OCI-LY7 (cell line): ENCODE measurements at places on chromosomes 6 and 20.

DNA sequence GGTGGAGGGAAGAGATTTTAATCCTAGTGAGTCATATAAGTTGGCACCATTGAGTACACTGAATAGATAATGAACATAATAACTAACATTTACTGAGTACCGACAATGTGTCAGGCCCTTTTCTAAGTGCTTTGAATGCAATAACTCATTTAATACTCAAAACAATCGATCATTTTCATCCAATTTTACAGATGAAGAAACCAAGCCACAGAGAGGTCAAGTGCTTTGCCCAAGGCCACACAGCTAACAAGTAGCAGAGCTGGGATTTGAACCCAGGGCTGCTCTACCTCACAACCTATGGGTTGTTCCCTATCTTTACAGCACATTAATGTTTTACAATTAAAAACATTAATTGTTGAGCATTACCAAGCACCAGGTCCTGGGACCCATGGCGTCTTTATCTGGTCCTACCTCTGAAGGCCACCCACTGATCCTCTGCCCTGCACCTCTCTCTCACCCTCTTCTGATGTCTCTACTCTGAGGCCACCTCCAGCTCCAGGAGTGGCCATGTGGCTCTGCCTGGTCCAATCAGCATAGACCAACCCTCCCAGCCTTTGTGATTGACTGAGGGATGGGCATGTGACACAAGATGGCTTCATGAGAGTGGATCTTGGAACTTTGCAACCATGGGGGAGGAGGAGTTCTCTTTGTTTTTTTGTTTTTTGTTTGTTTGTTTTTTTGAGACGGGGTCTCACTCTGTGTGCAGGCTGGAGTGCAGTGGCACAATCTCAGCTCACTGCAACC, 83.9 kb downstream of the KCNB1 start:
- no peak for DNase-seq

GRCh38 chr6:157847846-157848245, 24.8 kb downstream of the SNX9 start:
- DNase-seq: no peak

DNA sequence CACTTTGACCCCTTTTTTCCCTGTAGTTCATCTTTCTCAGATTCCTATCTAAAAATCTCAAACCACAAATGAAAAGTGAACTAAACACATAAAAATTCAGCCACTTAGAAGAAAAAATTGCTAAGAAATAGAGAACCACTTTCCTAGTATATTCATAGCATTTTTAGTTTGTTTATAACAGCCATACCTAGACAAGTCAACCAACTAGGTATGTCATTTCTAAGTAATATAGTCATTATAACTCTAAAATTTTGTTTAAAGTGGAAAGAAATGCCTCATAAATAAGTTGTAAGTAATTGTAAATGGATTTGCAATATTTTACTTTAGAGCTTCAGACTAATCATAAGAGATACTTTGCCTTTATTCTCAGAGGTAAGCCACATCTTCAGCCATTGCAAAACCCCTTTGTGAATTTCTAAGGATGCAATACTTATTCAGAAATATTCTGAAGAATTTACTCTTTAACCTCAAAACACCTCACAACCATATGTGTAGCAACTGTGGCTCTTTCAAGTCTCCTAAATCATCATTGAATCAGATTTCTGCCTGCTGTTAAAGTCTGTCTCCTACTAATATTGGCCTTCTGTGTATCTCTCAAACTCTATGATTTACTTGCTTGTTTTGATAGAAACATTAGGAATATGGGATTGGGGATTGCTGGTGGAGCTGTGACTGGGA, 6.9 kb upstream of the SUMO4 start:
- no peak for DNase-seq

- DNase-seq: no peak
These were observed 80.0 kb downstream of the CENPW start for GRCh38 chr6:126419901-126420300.

GRCh38 chr6:72748759-72749158, 126.9 kb downstream of the KCNQ5 start:
- no peak for DNase-seq

- DNase-seq: no peak
These were observed 50.5 kb downstream of the SAMD5 start for GRCh38 chr6:147559006-147559405.

- no peak for DNase-seq
These were observed 118.8 kb downstream of the CDH4 start for GRCh38 chr20:61370841-61371303.

DNA sequence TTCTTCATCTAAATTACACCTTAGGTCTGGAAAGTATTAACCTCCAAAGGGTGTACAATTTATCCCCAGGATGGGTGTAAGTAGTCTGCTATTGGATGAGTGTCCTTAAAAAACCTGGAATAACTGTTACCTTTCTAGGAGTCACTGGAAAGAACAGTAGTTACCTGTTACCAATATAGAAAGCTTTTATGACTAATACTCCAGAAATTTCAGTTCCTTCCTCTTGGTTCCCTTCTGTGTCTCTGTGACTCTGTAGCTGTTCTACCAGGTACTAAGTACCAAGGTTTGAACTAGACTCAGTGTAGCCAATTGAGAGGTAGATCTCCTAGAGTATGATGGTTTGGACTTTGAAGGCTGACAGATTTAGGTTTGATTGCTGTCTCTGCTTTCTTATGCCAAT, 47.0 kb upstream of the TBX18 start:
- no peak for DNase-seq

- peak; percentile 4 for DNase-seq
These were observed 654.2 kb upstream of the MAP3K7 start for GRCh38 chr6:91240878-91241603.

DNA sequence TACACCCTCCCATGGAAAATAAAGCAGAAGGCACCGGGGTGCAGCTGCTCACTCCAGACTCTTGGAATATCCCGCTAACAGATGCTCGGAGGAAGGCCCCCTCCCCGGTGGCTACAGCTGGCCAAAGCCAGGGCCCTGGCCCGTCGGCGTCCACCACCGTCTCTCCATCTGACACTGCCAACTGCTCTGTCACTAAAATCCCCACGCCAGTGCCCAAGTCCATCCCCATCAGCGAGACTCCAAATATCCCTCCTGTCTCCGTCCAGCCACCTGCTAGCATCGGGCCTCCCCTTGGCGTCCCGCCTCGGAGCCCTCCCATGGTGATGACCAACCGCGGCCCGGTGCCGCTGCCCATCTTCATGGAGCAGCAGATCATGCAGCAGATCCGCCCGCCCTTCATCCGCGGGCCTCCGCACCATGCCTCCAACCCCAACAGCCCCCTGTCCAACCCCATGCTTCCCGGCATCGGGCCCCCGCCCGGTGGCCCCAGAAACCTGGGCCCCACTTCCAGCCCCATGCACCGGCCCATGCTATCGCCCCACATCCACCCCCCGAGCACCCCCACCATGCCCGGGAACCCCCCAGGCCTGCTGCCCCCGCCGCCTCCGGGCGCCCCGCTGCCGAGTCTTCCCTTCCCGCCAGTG, 143.9 kb downstream of the SOBP start:
- DNase-seq: no peak
